ENCODE measurements at places on chromosomes 4 and X. TPM values are rescaled to one million over a fixed set of nuclear protein-coding genes. Genes with fewer than 3 reads are reported as not detected.

Gene HS3ST1
- not detected for total RNA-seq

Gene DOCK11
- 62.6 TPM for total RNA-seq

Gene VCX3A
- total RNA-seq, result not detected

Gene RHOXF1
- not detected for total RNA-seq

Gene CTAG1A
- total RNA-seq, result not detected

Gene SPATA18
- total RNA-seq, result 0.26 TPM

- DNase-seq, result no peak
Measured at GRCh38 chr4:148441624-148441985, 609 bp downstream of the NR3C2 start.

GRCh38 chr4:55169352-55169961 lies 44.1 kb upstream of the KDR start:
- no peak for DNase-seq

DNA sequence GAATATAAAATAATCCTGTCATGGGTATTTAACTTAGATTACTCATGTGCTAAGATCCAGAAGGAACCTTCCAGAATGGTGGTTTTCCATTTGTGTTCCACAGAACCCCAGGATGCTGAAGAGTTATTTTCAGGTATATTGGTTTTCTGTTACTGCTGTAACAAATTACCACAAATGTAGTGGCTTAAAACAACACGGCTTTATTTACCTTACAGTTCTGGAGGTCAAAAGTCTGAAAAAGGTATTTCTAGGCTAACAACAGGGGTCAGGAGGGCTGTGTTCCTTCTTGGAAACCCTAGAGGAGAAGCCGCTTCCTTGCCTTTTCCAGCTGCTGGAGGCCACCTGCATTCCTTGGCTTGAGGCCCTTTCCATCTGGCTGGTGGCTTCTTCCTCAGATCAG lies 57.9 kb upstream of the HPSE start:
- no peak for DNase-seq

GRCh38 chrX:46791927-46792809 lies 33.2 kb upstream of the SLC9A7 start:
- no peak for DNase-seq

DNA sequence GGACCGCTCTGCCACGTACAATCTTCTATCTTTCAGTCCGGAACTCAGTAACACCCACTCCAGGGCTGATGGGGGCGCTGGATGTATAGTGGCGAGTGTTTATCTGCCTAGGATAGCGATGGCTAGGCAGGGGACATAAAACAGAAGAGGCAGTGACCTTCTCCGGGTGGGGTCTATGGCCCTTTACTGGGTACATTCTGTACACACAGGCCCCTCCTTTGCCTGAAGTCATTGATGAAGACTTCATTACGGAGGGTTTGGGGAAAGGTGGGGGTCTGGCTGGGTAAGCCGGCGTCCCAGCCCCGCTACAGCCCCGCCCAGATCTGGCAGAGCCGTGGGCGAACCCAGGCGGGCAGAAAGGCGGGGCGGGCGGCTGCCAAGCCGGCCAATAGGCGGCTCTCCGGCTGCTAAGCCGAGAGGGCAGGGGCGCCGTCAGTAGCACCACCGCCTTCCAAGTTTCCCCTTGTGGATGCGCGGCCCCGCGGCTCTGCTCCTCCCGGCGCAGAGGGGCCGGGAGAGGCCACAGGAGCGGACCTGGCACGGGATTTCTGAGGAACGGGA lies at the start of gene CHST7:
Gene CHST7, plus strand, starts transcription at position 435 of the 561 bp plus-strand sequence. CDS start 167 bp downstream, outside the sequence.
- DNase-seq, result peak; percentile 70
